ENCODE measurements at places on chromosomes 5 and 9.

GRCh38 chr5:144778561-144778960 is 607.9 kb downstream of the KCTD16 start:
- no peak for DNase-seq

DNA sequence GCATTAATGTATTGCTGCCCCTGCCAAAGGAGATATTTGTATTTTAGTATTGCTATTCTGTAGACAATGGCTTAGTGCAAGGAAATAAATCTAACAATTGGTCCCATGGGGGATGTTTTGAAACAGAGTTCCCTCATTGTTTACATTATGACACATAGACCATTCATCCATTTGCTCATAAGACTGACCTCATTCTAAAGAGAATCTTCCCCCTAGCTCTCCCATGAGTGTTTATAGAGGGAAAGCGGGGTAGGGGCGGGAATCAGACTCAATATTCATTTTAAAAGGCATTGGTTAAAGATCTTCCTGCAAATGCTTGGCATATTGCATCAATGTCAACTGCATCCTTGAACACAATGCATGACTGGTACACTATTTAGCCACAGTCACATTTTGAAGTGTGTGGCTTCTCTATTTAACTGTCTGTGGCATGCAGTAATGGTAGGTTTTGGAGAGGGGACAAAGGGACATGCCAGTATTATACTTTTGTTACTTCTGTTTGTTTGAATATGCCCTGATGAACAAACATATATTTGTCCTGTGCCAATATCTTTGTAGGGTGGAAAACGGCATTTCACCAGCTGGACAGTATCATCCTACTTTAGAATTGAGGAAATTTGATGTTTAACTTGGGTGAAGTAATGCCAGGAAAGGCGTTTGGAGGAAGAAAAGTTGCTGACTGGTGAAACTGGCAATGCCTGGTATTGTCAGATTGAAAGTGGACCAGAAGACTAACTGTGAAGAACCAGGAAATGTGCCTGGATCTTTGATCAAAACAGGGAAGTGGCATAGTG is 84.1 kb upstream of the MEGF10 start:
- DNase-seq = no peak

- DNase-seq = no peak
These were observed 94.7 kb upstream of the ADAMTSL1 start for GRCh38 chr9:18379073-18379811.

GRCh38 chr9:15513335-15513734 is 2.6 kb upstream of the PSIP1 start:
- no peak for DNase-seq

GRCh38 chr5:8418049-8418426 is 549.1 kb downstream of the MTRR start:
- no peak for DNase-seq

- no peak for DNase-seq
These were observed 677.7 kb upstream of the KLF4 start for GRCh38 chr9:108167136-108167900.

- DNase-seq = no peak
These were observed 228.5 kb downstream of the CRB2 start for GRCh38 chr9:123584202-123585176.

DNA sequence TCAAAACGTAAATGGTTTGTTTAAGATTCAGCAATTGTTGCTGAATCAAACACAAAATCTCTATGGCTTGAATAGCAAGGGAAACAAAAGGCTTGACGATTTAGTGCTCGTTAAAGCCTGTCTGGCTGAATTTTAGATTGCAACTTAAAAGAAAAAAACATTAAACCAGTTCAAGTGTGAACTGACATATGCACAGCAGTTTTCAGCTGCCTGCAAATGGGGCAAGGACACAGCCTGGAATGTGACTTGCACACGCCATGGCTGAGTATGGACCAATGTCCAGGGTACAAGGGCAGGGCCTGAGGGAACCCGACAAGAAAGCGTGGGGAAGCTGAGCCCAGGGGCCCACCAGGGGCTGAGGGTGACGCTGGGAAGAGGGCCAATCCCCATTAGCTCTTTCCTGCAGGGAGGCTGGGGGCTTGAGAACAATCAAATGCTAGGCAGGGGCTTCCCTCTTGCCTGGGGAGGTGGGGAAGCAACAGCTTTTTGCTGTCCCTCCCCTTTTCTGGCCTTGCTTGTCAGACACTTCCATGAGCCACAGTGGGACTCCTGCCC is 89.6 kb upstream of the LRRTM2 start:
- DNase-seq = no peak

- DNase-seq = no peak
These were observed 74.2 kb upstream of the ADCY2 start for GRCh38 chr5:7321724-7322123.
